ENCODE measurements at places on chromosomes 3 and 15.
A peak's percentile ranks its signal among the peaks of the same experiment; 100 is the strongest.

DNA sequence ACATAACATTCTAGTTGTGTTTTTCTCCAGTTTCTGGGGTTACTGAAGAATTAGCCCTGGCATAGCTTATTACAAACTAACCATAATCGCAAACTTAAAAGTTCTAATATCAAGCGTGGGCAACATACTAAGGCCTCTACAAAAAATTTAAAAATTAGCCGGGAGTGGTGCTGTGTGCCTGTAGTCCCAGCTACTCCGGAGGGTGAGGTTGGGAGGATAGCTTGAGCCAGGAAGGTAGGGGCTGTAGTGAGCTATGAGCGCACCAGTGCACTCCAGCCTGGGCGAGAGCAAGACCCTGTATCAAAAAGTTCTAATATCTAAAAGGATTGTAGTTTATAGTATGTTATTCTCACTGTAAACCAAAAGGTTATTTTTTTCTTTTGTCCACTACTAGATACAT, 1.1 kb downstream of the OIP5 start:
- no peak for DNase-seq

GRCh38 chr3:178465260-178466180, 70.7 kb upstream of the KCNMB2 start:
- no peak for DNase-seq

DNA sequence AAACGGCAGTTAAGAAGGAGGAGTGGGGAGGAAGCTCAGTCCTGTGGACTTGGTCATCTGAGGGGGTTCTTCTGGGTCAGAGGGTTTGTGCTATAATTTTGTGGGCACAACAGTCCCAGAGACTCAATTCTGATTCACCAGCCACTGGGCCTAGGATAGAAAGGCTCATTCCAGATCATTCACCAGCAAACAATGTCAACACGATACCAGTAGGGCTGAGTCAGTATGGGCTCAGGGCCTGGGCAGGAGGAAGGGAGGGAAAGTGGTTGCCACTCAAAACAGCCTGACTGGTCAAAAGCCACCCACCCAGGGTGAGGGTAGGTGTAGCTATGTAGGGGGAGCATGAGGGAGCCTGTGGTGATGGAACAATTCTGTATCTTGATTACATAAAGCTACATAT, 86.9 kb upstream of the MEX3B start:
- DNase-seq = no peak

DNA sequence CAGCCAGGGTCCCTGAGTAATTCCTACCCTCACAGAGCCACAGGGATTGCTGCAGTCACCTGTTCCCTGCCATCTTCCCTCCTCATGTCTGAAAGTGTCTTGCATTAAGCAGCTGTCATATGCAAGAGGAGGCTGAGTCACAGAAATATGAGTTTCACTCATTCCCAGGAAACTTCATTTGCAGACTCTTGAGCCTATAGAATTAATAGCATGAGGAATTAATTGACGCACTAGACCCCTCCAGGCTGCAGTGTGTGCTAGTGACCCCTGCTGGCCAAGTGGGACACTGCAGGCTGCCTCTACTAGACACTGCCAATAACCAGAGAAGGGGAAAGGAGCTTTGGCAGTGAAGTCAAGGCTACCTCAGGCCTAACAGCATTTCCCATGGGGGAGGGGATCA, 50.6 kb upstream of the SLC6A1 start:
- DNase-seq = no peak

DNA sequence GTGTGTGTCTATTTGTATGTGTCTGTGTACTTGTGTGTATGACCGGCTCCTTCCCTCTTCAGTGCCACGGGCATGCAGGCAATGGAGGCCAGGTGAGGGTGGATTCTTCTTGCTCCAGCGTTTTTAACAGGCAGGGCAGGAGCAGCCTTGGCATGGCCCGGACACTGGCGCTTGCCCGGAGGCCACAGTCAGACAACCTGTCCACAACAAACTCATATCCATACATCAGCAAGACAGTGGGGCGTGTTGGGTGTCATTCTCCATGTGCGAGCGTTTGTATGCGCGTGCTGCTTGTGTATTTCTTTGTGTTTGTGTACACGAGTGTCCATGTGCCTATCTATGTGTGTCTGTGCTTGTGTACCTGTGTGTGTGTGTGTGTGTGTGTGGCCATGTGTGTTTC, 29.8 kb downstream of the PTH1R start:
- DNase-seq = no peak

GRCh38 chr15:35698966-35699575, 153.1 kb upstream of the DPH6 start:
- no peak for DNase-seq

DNA sequence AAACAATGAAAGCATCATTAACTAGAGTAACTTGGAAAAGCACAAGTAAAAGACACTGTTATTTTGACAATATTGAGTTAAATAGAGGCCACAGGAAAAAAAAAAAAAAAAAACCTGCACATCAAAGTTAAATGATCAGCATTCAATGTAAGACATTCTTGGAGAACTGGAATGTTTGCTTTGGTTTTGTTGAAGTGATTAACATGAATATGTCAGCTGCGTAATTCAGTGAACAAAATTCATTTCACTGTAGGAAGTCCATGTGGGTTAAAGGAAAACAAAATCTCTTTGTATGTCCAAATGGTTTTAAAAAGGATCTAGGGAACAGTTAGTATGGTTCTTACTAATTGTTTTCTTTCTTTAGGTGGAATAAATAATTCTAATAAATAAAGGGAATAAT, 252.8 kb upstream of the CNTN6 start:
- DNase-seq = no peak

GRCh38 chr3:108818404-108818803, 4.2 kb upstream of the TRAT1 start:
- DNase-seq = peak; percentile 26

GRCh38 chr15:94476686-94477085, 245.3 kb downstream of the MCTP2 start:
- no peak for DNase-seq

DNA sequence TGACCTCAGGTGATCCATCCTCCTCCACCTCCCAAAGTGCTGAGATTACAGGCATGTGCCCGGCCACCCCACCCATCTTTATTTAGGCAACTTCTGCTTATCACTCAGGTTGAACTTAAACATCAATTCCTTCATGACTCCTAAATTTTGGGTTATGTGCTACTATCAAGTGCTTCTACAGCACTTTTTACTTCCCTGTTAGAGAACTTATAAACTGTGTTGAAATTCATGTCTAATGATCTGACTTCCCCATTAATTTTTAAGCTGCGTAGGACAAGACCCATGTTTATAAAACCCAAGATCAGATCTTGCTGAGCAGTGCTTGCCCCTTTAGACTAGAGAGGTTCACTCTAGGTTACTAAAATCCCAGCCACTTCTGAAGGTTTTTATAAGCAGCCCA, 266.2 kb upstream of the TPRG1 start:
- DNase-seq = no peak

GRCh38 chr3:131393051-131393450, 11.5 kb downstream of the NUDT16 start:
- no peak for DNase-seq

GRCh38 chr3:32310918-32311839, 72.7 kb downstream of the CMTM8 start:
- no peak for DNase-seq

DNA sequence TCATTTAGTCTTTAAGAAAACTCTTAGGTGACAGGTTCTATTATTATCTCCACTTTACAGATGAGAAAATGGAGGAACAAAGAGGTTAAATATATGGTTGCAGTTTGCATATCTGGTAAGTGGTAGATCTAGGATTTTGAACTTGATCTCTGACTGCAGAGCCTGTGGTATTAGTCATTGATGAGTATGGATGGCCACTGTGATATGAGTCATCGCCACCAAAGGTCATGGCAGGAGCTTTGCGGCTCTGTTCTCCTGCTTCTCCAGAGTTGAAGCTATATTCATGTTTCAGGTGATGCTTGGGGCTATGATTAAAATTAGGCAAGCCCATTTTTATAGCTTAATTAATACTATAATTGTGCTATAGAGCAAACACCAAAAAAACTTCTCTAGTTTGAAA, 306.2 kb upstream of the DPPA4 start:
- DNase-seq = no peak

GRCh38 chr3:4734454-4734853, 241.3 kb downstream of the ITPR1 start:
- DNase-seq = no peak
